ENCODE measurements at places on chromosomes 7 and 10.

DNA sequence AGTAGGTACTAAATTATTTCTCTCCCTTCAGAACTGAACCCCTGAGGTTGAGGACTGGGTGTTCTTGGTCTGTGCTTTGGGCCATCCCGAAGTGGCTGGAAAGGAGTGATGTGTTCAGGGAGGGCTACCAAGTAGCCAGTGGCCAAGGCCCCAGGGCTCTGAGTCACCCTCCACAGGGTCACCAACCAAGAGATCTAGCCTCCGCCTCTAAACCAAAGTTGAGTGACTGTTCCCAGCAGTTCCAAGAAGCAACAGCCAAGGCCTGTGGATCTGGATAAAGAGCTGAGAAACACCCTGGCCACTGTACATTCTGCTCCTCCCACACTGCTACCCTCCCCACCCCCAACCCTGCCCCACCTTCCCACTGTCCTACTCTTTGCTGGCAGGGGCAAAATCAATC is 35.5 kb upstream of the KCNMA1 start:
- DNase-seq, result no peak

GRCh38 chr10:31490858-31491504 is 172.0 kb downstream of the ZEB1 start:
- DNase-seq, result peak; percentile 30

- no peak for DNase-seq
These were observed 11.3 kb downstream of the XRCC2 start for GRCh38 chr7:152664636-152665035.

- DNase-seq, result no peak
These were observed 12.6 kb downstream of the SMURF1 start for GRCh38 chr7:99131290-99131689.

DNA sequence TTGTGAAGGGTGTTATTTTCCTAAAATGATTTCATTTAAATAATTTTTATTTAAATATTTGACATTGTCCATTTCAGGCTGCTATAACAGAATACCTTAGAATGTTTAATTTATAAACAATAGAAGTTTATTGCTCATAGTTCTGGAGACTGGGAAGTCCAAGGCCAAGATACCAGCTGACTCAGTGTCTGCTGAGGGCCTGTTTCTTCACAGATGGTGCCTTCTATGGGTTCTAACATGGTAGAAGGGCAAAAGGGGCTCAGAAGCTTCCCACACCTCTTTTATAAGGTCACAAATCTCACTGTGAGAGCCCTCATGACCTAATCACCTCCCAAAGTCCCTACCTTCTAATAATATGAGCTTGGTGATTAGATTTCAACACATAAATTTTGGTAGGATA is 50.7 kb downstream of the MTURN start:
- no peak for DNase-seq

DNA sequence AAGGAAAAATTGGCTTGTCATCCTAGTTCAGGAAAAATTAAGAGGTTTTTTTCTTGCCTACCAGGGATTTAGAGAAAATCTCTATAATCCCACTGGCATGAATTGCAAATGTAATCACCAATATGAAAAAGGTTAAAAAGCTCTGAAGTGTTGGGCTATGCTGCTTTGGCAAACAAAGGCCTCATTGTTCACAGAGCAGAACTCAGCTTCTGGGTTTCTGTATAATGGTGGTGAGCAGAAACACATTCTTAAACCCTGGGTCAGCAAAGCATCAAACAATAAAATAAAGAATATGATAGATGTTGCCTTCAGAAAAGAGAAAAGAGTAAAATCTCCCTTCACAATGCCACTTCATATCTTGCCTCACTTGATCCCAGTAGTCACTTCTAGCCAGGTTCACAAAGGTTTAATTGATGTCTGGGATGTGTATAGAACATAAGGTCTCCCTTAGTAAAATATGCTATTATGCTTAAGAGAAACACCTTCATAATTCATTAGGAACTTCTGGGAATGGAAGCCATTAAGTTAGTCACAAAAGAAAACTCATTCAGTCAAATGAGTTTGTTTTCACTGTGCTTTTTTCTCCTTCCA is 1255.5 kb upstream of the PHF14 start:
- no peak for DNase-seq

GRCh38 chr7:159071260-159071659 is 73.4 kb downstream of the VIPR2 start:
- no peak for DNase-seq

DNA sequence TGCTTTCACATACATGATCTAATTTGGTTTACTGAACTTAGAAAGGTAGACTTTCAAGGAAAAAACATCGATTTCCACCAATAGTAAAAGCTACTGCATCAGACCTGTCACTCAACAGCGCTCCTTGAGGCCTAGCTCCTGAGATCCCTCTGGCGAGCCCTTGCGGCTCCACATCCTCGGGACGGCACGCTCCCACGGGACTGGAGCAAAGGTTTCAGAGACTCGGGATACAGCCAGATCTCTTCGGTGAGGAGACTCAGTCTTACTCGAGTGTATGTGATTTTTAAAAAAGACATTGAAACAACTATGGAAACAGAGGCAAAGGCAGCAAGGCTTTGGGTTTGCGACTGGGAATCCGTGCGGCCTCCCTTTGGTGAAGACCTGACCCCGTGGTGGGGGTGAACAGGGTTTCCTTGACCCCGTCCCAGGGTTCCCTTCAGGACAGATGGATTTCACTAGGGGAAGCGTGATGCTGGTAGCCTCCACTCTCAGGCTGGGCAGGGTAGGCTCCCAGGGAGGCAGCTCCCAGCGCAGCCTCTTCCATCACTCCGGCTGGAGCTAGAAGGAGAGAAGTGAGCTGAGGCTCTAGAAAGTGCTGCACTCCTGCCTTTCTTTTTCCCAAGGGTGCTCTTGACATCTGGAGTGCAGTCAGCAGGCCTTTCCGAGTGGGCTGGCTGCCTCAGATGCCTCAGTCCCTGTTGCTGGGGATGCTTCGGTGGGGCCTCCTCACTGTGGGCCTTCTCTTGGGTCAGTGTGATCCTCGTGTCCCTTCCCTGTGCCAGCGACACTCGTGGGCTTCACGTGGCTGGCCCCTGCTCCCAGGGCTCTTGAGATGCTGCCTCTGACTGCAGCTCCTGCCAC is 5.8 kb upstream of the ATP6V0E2 start:
- DNase-seq, result no peak

- peak; percentile 75 for DNase-seq
These were observed 1.4 kb upstream of the AKR1B15 start for GRCh38 chr7:134547397-134548054.

DNA sequence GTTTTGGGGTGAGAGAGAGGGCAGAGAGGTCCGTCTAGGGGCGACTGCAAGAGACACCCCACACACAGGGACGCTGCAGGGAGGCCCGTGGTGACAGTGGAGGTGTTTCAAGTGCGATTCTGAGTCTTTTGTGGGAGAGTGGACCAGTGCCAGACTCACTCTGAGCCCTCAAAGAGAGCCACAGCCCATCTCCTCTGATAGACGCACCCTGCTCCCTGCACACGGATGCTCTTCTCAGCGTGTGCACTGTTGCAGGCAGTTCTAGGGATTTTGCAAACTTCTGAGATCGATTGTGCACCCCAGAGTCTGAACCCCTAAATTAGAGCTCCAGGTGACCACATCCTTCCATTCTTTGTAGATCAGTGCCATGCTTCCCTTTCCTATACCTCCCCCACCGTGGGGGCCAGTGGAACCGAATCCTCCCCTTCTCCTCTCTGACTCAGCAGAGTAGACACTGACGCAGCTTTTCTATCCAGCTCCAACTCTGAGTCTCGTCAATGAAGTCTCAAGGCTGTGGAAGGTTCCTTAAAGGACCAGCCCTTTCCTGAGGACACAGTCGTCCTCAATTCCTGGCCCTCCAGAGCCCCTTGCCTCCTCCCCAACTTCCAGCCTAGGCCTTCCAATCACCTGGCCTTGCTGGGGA is 83.8 kb downstream of the TMEM130 start:
- no peak for DNase-seq

GRCh38 chr10:14571866-14572507 is 202.7 kb downstream of the FAM107B start:
- no peak for DNase-seq

DNA sequence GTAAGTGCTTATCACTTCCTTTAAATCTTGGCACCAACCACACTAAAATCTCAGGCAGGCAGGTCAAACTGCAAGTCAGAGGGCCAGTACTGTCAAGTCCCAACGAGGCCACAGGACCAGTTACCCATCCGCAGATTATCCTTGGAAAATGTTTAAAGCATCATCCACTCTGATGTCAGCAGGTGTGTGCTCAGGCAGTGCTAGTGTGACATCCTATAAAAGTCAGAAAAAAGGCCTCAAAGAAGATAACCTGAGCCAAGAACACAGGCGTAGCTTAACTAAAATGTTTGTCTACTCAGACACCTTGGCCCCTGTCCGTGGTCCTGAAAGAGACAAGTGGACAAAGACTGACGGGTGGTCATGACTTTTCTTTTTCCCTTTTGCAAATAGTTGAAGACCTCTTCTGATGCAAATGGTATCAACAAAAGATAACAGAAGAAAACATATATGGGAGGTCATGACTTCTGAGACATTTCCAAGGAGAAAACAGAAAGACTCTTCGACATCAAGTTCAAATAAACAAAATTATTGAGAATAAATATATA is 309.3 kb downstream of the KCNMA1 start:
- DNase-seq, result no peak

- DNase-seq, result no peak
These were observed 49.8 kb downstream of the STK31 start for GRCh38 chr7:23759671-23760391.

GRCh38 chr10:69644658-69645295 is 14.7 kb downstream of the FAM241B start:
- peak; percentile 76 for DNase-seq

GRCh38 chr7:142546452-142546851 is 202.8 kb upstream of the PRSS1 start:
- no peak for DNase-seq

DNA sequence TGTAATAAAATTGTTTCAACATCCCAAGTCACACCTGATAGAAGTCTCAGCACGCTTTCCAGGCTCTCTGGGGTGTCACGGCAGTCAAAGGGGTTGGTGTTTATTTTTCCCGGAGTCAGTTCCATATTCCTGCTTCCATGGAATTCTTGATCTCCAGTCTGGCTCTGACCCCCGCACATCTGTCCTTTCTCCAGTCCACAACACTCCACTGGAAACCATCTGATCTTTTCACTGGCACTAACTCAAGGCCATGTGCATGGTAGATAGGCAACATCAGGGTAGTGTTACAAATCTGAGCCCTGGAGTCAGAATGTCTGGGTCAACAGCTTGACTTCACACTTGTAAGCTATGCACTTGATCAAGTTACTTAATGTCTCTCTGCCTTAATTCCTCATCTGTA is 176.2 kb downstream of the WDR11 start:
- DNase-seq, result peak; percentile 45

DNA sequence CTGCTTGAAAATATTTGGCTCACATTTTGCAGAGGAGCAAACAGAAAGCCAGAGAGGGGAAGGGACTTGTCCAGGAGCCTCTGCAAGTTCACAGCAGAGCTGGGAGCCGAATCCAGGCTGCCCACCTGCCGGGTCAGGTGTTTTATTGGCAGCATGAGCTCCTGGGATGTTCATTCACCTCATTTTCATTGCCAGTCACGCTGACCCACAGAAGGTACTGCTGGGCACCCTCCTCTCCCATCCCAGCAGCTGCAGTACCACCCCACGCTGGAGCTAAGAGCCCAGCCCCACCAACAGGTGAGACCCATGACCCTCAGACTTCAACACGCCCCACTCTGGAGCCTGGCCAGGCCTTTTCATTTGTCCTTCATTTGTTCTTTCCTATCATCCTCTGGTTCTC is 102.7 kb downstream of the GRID1 start:
- DNase-seq, result no peak

DNA sequence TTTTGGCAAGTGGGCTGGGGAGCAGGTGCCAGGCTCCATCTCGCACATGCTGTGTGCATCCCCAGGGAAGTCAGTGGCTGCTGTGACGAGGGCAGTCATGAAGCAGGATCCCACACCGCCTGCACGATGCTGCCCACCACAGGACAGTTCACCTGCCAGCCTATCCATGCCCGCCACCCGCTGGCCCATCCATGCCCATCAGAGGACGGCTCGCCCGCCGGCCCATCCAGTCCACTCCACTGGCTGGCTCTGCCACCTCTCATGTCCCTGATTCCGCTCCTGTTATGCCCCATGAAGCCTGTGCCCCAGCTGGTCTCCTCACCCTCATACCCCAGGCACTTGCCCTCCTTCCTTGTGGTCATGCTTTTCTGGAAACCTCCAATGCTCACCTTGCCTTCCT is 18.2 kb upstream of the INMT start:
- no peak for DNase-seq

GRCh38 chr10:60016794-60017193 is 110.4 kb upstream of the CCDC6 start:
- DNase-seq, result no peak

DNA sequence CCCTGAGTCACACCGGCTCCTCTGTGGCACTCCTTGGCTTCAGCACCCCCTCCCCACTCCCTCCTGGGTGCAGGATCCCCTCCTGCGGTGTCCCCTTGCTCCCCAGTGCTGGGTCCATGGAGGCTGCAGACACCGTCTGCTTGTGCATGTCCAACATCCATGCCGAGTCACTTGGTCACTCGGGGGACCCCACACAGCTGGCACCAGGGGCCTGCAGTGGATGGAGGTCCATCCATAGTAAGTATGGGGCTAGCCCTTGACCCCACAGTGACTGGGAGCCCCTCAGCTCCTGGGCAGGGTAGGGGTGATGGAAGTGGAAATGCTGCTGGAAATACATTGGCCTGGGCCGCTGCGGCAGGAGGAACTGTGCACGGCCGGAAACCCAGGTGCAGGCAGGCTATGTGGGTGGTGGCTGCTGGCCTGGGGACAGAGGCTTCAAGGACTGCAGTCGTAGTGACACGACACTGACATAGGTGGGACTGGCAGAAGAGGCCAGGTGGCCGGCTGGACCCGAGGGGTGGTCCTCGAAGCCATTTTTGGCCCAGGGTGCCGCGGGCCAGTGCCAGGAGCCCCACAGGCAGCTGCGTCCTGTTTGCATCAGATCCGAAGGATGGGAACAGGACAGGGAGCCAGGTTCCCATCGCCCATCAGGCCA is 58.9 kb downstream of the GLRX3 start:
- DNase-seq, result no peak

DNA sequence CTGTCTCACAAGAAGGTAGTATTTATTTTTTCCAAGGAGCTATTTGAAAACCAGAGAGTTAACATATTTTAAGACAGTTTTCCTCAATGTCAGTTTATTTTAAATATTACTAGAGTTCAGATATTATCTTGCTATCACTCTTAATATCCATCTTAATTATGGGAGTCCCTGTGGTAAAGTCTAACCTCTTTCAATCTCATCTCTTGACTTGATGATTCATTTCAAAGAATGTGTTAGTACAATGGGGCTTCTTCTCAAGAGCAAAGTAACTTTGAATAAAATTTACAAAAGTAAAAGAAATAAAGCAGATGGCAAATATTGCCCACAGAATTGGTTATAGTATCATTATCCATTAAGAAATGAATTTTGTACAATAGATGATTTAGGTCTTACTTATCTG is 731.1 kb upstream of the C7orf33 start:
- DNase-seq, result no peak

- peak; percentile 87 for DNase-seq
These were observed 74.0 kb upstream of the CUX1 start for GRCh38 chr7:101743241-101743994.
